ENCODE measurements at places on chromosomes 6 and 20.

GRCh38 chr20:38704136-38704535, 20.1 kb upstream of the SLC32A1 start:
- H3K4me1 ChIP-seq, result no peaks in the 10 kb centered on the region
- no peak overlapping the region for H3K4me3 ChIP-seq
- DNase-seq, result no peak
- H3K36me3 ChIP-seq, result no peaks in the 10 kb centered on the region
- peaks cover 6% of the 10 kb centered on the region for H3K27me3 ChIP-seq
- no peak overlapping the region for H3K27ac ChIP-seq

DNA sequence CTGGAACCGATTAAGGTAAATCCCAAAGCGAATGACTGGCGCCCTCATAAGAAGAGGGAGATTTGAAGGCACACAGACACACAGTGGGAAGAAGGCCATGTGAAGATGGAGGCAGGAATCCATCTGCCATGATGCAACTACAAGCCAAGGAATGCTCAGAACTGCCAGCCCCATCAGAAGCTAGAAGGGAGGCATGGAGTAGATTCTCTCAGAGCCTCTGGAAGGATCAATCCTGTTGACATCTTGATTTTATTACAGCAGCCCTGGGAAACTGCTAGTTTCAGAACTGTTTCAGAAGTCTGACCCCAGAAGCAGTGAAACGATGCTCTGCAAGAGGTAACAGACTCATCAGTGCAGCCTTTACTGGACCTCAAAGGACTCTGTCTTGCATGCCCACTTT, 103.5 kb upstream of the GPR6 start:
- DNase-seq, result no peak
- H3K4me3 ChIP-seq, result no peak overlapping the region
- no peaks in the 10 kb centered on the region for H3K36me3 ChIP-seq

DNA sequence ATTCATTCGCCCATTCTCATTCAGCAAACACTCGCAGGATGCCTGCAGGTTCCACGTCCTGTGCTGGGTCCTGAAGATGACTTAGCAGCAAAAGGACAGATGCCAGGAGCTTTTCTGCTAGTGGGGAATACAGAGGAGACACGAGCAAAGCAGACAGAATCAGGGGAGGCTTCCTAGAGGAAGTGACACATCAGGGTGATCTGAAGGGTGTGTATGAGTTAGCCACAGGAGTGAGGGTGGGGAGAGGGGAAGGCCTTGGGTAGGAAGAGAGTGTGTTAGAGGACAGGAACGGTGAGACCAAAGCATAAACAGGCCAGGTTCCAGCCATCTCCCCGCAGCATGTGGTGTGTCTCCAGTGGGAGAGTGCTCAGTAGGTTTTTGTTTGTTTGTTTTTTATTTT, 73.4 kb upstream of the GTSF1L start:
- no peak overlapping the region for H3K4me3 ChIP-seq
- H3K4me1 ChIP-seq, result no peaks in the 10 kb centered on the region
- H3K27ac ChIP-seq, result no peak overlapping the region

DNA sequence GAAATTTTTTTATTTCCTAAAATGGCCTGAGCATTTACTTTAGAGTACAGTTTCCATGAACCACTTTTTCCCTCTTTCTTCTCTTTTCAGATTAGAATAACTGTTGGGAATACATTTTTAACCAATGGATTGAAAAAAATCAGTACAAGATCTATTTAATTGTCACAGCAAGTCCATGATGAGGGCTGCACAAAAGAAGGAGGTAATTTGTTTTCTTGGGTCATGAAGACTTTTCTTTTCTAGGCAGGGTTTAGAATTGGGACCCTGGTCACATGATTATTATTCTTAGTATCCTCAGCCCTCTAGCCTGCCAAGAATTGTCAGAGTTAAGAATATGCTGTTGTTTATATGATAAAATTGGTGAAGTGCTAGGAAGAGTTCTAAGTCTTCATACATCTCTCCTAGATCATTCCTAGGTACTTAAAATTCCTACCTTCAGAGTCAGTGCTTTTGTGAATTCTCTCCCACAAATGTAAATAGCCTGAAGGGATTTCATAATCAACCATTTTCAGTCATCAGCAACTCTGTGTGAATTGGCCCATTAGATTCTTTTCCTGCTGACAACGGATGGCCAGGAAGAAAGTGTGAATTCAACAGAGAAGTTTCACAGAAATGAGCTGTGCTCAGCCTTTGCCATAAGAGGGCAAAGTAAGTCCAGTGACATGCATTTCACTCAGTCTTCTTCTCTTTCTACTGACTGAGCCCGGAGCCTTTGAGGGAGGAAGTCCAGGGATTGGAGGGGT, 32.4 kb upstream of the TPBG start:
- no peaks in the 10 kb centered on the region for H3K27me3 ChIP-seq
- no peaks in the 10 kb centered on the region for H3K36me3 ChIP-seq
- H3K27ac ChIP-seq, result no peak overlapping the region
- no peaks in the 10 kb centered on the region for H3K4me1 ChIP-seq
- DNase-seq, result no peak

GRCh38 chr6:119090256-119090655, 11.8 kb upstream of the FAM184A start:
- H3K4me3 ChIP-seq, result no peak overlapping the region
- DNase-seq, result no peak
- no peaks in the 10 kb centered on the region for H3K36me3 ChIP-seq
- H3K27ac ChIP-seq, result no peak overlapping the region
- H3K4me1 ChIP-seq, result no peaks in the 10 kb centered on the region

DNA sequence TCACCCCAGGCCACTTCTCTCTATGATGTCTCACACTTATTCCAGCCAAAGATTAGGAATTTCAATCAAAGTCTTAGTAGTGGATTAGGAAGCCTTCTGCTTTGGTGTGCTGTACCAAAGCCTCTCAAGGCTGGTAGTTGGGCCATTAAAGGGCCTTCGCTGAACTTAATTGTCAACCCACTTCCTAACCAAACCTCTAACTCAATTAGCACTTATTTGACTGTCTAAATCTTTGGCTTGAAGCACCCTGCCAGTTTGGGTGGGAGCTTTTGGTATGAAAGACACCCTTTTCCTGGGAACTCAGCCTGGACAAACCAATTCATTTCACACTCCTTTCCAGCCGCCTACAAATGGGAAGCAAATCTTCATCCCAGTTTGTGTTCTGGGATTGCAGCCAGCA, 81.5 kb downstream of the BMP2 start:
- no peaks in the 10 kb centered on the region for H3K27me3 ChIP-seq
- DNase-seq, result no peak
- no peaks in the 10 kb centered on the region for H3K36me3 ChIP-seq
- no peak overlapping the region for H3K4me3 ChIP-seq

- no peak overlapping the region for H3K27ac ChIP-seq
- H3K4me1 ChIP-seq, result peaks cover 18% of the 10 kb centered on the region
- no peaks in the 10 kb centered on the region for H3K27me3 ChIP-seq
- no peak for DNase-seq
- peak overlapping the region; percentile 15 for H3K4me3 ChIP-seq
Observed at GRCh38 chr6:158040051-158040803, 58.6 kb downstream of the SYNJ2 start.

- H3K4me3 ChIP-seq, result no peak overlapping the region
- no peaks in the 10 kb centered on the region for H3K4me1 ChIP-seq
- H3K27ac ChIP-seq, result no peak overlapping the region
- H3K27me3 ChIP-seq, result no peaks in the 10 kb centered on the region
- H3K36me3 ChIP-seq, result no peaks in the 10 kb centered on the region
- no peak for DNase-seq
Observed at GRCh38 chr20:9617940-9618339, 103.5 kb downstream of the LAMP5 start.

GRCh38 chr6:93139408-93140081, 279.8 kb downstream of the EPHA7 start:
- no peak for DNase-seq
- H3K36me3 ChIP-seq, result no peaks in the 10 kb centered on the region
- no peaks in the 10 kb centered on the region for H3K4me1 ChIP-seq
- H3K4me3 ChIP-seq, result no peak overlapping the region
- peaks cover 1% of the 10 kb centered on the region for H3K27me3 ChIP-seq

GRCh38 chr6:101386982-101387381, 6.5 kb upstream of the GRIK2 start:
- no peaks in the 10 kb centered on the region for H3K4me1 ChIP-seq
- no peak overlapping the region for H3K4me3 ChIP-seq
- H3K27me3 ChIP-seq, result no peaks in the 10 kb centered on the region
- no peak overlapping the region for H3K27ac ChIP-seq
- H3K36me3 ChIP-seq, result peaks cover 3% of the 10 kb centered on the region

DNA sequence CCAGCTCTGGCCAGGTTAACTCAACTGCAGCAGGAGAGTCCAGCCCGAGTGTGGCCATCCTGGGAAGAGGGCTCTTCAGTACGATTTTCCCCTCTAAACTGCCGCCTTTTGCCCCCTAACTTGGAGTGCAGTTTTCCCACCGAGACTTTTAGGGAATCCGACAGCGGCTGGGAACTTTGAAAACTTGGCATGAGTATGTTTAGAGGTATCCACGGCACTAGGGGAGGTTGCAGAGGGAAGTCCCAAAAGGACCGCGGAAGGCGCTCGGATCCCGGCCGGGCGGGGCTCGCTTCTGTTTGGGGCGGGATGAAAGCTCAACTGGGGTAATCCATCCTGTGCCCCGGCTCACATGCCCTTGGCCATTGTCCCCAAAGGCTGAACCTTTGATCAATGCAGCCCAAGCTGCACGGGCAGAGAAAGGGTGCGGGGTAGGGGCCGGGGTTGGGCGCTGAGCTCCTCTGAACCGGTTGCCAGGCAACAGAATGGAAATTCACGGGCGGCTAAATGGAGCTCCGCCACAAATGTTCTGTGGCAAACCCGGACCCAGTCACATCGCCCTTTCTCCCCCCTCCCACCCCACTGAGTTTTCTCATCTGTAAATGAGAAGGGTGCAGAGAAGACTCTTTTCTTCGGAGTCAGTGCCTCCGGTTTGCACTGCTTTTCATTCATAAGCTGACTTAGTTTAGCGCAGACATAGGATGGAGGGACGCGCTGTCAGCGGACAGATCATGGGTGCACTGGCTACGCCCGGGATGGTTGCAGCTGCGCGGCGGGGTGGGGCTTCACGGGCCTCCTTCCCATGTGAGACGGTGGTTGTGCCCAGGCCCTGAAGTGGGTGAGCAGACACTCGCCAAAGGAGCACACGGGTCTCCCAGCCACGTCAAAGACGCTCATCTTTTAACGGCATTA, 2.3 kb downstream of the BMP6 start:
- no peak for DNase-seq
- peak overlapping the region; percentile 6 for H3K4me3 ChIP-seq
- H3K36me3 ChIP-seq, result peaks cover 2% of the 10 kb centered on the region
- H3K27ac ChIP-seq, result no peak overlapping the region

- no peak for DNase-seq
- H3K4me1 ChIP-seq, result peaks cover 31% of the 10 kb centered on the region
- H3K27ac ChIP-seq, result peak overlapping the region; percentile 17
- H3K36me3 ChIP-seq, result peaks cover 18% of the 10 kb centered on the region
- H3K27me3 ChIP-seq, result no peaks in the 10 kb centered on the region
Observed at GRCh38 chr6:161171207-161171606, 102.7 kb downstream of the AGPAT4 start.

GRCh38 chr6:88359530-88360202, 193.5 kb upstream of the CNR1 start:
- H3K27ac ChIP-seq, result no peak overlapping the region
- no peaks in the 10 kb centered on the region for H3K4me1 ChIP-seq
- no peaks in the 10 kb centered on the region for H3K27me3 ChIP-seq
- H3K4me3 ChIP-seq, result no peak overlapping the region

GRCh38 chr6:36443471-36444428, 950 bp downstream of the KCTD20 start:
- H3K27me3 ChIP-seq, result peaks cover 8% of the 10 kb centered on the region
- H3K36me3 ChIP-seq, result peaks cover 2% of the 10 kb centered on the region
- peaks cover 58% of the 10 kb centered on the region for H3K4me1 ChIP-seq
- H3K27ac ChIP-seq, result peak overlapping the region; percentile 97

- no peak for DNase-seq
- H3K4me1 ChIP-seq, result no peaks in the 10 kb centered on the region
- no peak overlapping the region for H3K27ac ChIP-seq
- peaks cover 35% of the 10 kb centered on the region for H3K27me3 ChIP-seq
- no peak overlapping the region for H3K4me3 ChIP-seq
Observed at GRCh38 chr6:84768442-84769174, 4.2 kb upstream of the TBX18 start.
